HCT116 (cell line): ENCODE measurements at places on chromosomes 1 and 21. TPM values are rescaled to one million over a fixed set of nuclear protein-coding genes. Genes with fewer than 3 reads are reported as not detected.

GSTM3 gene
- 0.39 TPM for total RNA-seq

- H3K27ac ChIP-seq, result no peak overlapping the region
- no peaks in the 10 kb centered on the region for H3K27me3 ChIP-seq
- no peaks in the 10 kb centered on the region for H3K36me3 ChIP-seq
- no peak for DNase-seq
- no peak overlapping the region for H3K4me3 ChIP-seq
- no peaks in the 10 kb centered on the region; the same call in 1 of the 2 replicates for H3K4me1 ChIP-seq
Measured at GRCh38 chr1:245045087-245045881, 109.5 kb upstream of the KIF26B start.

DNA sequence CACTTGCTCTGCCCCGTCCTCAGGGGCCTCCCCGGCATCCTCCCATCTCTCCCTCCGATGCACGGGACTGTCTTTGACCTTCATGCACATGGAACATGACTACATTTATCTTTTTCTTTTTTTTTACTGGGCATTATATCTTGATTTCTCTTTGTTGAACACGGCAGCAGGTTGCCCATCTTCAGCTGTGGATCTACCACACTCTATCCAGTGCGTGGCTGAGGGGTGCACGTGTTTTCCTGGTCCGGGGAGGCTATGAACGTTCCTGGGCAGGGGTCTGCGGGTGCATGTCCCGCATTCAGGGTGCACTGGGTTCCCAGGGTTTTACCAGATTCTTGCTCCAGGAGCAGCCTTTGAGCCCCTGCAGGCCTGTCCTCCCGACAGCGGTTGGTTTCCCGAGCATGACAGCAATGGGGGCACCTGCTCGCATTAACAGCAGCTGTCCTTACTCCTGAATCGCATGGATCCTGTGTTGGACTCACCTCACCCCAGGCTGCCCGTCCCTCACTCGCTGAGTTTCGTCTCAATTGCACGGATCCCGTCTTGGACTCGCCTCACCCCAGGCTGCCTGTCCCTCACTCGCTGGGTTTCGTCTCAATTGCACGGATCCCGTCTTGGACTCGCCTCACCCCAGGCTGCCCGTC lies 7.4 kb downstream of the POFUT2 start:
- peaks cover 16% of the 10 kb centered on the region for H3K36me3 ChIP-seq
- no peaks in the 10 kb centered on the region for H3K27me3 ChIP-seq
- DNase-seq, result no peak
- no peaks in the 10 kb centered on the region for H3K4me1 ChIP-seq
- no peak overlapping the region for H3K27ac ChIP-seq
- no peak overlapping the region for H3K4me3 ChIP-seq

GRCh38 chr1:30146448-30146847 lies 576.9 kb downstream of the MATN1 start:
- H3K4me1 ChIP-seq, result no peaks in the 10 kb centered on the region
- no peak overlapping the region for H3K4me3 ChIP-seq
- peaks cover 28% of the 10 kb centered on the region for H3K27me3 ChIP-seq
- H3K27ac ChIP-seq, result no peak overlapping the region

DNA sequence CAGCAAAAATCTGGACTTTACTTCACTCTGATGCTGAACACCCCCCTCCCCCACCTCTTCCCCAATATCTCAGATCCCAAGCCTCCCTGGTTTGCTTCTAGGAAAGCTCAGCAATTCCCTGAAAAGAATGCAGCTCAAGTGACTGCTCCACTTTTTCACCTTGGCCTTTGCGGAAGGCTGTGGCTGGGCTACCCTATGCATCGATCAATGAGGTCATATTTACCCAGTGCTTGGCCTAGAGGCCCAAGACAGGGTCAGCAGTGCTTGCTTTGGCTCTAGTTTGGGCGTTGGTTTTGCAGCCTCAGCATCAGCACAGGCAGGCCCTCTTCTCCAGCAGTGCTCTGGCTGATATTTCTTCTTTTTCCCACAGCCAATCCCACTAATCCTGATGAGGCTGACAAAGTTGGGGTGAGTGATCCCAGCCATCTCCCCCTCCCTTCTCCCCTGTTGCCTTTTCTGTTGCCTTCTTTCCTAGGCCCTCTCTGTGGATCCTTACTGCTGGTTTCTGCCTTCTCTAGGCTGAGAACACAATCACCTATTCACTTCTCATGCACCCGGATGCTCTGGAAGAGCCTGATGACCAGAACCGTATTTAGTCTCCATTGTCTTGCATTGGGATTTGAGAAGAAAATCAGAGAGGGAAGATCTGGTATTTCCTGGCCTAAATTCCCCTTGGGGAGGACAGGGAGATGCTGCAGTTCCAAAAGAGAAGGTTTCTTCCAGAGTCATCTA lies 14.2 kb downstream of the FCGR2B start:
- no peak overlapping the region for H3K27ac ChIP-seq
- no peak overlapping the region for H3K4me3 ChIP-seq
- no peaks in the 10 kb centered on the region for H3K4me1 ChIP-seq
- DNase-seq, result no peak
- H3K27me3 ChIP-seq, result no peaks in the 10 kb centered on the region

PTGFRN gene
- total RNA-seq, result 60.6 TPM

OR2L2 gene
- total RNA-seq, result not detected

DNA sequence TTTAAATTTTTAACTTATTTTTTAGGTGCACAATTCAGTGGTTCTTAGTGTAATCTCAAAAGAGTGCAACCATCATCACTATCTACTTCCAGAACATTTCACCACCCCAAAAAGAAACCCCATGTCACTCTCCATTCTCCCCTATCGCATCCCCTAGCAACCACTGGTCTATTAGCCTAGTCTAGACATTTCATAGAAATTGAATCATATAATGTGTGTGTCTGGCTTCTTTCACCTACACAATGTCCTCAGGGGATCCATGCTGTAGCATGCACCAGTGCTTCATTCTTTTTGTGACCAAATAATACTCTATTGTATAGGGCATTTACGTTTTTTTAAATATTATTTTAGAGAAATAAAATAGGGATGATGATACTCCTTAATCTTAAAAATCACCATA lies 64.7 kb downstream of the JAK1 start:
- H3K27ac ChIP-seq, result no peak overlapping the region
- H3K36me3 ChIP-seq, result no peaks in the 10 kb centered on the region
- no peak overlapping the region for H3K4me3 ChIP-seq

DNA sequence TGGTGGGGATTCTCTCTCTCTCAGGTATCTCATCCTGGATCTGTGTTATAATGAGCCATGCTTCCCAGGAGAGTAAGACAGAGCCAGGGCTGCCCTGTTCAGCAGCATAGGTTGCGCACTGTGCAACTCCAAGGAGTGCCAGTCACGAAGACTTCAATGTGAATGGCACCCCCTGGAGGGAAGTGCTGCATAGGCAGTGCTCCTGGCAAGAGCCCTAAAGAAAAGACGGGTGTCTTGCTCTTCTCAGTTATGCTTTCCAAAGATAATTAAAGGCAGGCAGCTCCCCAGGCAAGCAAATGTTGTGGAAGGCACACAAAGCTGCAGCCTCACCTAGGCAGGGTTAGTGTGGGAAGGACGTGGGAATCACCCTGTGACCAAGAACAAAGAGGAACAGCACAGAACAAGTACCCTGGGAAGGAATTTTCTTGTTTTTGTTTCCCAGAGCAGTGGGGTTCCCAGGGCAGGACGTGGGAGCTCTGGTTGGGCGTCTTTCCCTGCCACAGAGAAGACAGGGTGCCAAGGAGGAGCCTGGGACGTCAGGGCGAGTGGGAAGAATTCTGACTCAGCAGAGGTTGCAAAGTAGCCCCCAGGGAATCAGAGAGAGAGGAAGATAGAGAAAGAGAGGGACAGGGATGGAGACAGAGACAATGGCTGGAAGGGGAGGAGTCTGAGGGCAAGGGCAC lies 120.9 kb downstream of the KCNN3 start:
- H3K36me3 ChIP-seq, result no peaks in the 10 kb centered on the region
- H3K4me1 ChIP-seq, result no peaks in the 10 kb centered on the region
- peak; percentile 59 for DNase-seq
- H3K4me3 ChIP-seq, result no peak overlapping the region
- no peak overlapping the region for H3K27ac ChIP-seq

DNA sequence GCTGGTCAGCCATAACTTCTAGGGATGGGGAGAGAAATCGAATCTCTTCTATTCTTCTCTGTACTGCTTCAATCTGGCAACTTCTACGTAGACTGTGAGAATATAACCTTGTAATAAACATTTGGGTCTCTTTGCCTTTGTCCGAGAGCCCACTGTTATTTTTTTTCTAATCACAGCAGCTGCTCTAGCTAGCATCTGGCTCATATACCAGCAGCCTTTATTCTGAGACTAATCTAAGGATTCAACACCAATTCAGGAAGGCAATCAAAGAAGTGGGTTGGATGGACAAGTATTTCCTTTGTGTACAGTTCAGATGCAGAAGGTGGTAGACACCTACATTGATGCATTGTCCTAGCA lies 15.6 kb downstream of the PCP4 start:
- no peak overlapping the region for H3K4me3 ChIP-seq
- no peaks in the 10 kb centered on the region for H3K4me1 ChIP-seq
- DNase-seq, result no peak
- no peaks in the 10 kb centered on the region for H3K36me3 ChIP-seq

GRCh38 chr1:34924759-34925555 lies 4.5 kb downstream of the DLGAP3 start:
- no peak overlapping the region for H3K27ac ChIP-seq
- H3K4me3 ChIP-seq, result no peak overlapping the region
- H3K36me3 ChIP-seq, result no peaks in the 10 kb centered on the region
- no peaks in the 10 kb centered on the region for H3K4me1 ChIP-seq
- H3K27me3 ChIP-seq, result peaks cover 51% of the 10 kb centered on the region

GRCh38 chr21:39663066-39663465 lies 50.3 kb downstream of the B3GALT5 start:
- H3K27ac ChIP-seq, result no peak overlapping the region
- no peak for DNase-seq
- H3K27me3 ChIP-seq, result no peaks in the 10 kb centered on the region
- H3K4me3 ChIP-seq, result no peak overlapping the region
- H3K36me3 ChIP-seq, result no peaks in the 10 kb centered on the region
- H3K4me1 ChIP-seq, result peaks cover 9% of the 10 kb centered on the region
